ENCODE measurements at places on chromosomes 7 and 10. TPM values are rescaled to one million over a fixed set of nuclear protein-coding genes. Genes with fewer than 3 reads are reported as not detected.

Gene MYL10
- polyA plus RNA-seq, result not detected

Gene CADPS2
- 9.5 TPM for polyA plus RNA-seq

Gene VENTX
- not detected for polyA plus RNA-seq

Gene MET
- polyA plus RNA-seq, result 17.3 TPM

Gene CHN2
- 1.4 TPM for polyA plus RNA-seq

Data from endothelial cell of umbilical vein (primary cell).